Stimulated activated CD4-positive, alpha-beta T cell treated with anti-CD3 and anti-CD28 coated beads, Interleukin-1b, Interleukin-23, amount 100 ng/mL, for 1 hour (primary cell): ENCODE measurements at places on chromosomes 11 and 22.

DNA sequence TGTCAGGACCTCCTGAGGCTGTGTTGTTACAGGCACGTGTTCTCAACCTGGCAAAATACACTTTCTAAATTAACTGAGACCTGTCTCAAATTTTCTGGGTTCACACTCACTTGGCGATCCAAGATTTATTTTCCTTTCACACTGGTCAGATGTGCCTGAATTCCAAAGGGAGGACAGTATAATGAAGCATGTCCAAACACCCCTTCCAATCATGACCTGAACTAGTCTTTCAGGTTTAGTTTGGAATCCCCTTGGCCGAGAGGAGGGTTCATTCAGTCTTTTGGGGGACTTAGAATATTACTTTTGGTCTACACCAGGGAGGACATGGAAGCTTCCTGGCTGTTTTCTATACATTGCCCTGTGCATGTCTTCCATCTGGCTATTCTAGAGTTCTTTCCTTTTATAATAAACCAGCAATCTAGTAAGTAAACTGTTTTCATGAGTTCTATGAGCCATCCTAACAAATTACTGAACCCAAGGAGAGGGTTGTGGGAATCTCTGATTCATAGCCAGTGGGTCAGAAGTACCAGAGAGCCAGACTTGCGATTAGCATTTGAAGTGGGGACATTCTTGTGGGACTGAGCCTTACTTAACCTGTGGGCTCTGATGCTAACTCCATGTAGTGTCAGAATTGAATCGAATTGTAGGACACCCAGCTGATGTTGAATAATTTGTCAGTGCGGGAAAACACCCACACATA lies 14.8 kb upstream of the TMEM216 start:
- DNase-seq = no peak

DNA sequence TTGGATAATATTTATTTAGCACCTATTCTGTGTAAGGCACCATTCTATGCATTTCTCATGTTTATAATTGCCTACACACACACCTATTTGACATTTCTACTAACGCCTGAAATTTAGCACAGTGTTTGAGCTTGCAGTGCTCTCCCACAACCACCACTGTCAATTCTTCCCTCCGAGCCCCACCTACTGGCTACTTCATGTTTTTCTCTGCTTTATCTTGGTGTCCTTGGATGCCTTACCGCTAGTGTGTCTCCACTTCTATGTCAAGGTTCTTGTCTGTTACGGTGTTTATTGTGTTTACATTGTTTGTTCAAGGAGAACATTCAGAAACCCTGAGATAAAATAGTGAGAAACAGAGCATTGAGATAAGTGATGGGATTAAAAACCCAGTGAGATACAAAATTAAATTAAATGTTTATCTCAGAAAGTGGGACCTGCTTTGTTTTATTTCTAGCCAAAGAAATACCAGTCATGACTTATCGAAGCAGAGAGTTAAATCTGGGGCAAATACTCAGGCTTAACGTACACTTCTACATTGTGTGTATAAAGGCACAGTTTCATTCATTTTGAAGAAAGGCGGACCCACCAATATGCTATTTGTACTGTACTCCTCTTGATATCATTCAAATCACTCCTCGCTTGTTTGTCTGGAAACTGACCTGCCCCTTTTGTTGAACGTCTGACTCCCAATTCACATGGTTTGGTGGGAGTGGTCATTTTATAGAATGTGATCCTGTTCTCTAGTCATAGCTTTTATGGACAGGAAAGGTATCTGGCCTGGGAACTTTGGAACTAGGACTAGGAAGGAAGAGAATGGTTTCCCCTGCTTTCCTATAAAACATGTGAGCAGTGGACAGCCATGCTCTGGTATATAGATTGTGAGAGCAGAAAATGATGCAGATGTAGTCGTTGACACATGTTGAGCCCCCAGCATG lies 39.2 kb upstream of the SLC36A4 start:
- no peak for DNase-seq

GRCh38 chr11:111391328-111392124 lies 12.5 kb upstream of the POU2AF1 start:
- DNase-seq = no peak

- DNase-seq = no peak
Observed at GRCh38 chr11:111886844-111887243, 7.5 kb downstream of the CFAP68 start.

GRCh38 chr11:94880216-94880615 lies 93.1 kb downstream of the CWC15 start:
- no peak for DNase-seq

- no peak for DNase-seq
Observed at GRCh38 chr22:19126309-19127273, 4.4 kb upstream of the DGCR2 start.

DNA sequence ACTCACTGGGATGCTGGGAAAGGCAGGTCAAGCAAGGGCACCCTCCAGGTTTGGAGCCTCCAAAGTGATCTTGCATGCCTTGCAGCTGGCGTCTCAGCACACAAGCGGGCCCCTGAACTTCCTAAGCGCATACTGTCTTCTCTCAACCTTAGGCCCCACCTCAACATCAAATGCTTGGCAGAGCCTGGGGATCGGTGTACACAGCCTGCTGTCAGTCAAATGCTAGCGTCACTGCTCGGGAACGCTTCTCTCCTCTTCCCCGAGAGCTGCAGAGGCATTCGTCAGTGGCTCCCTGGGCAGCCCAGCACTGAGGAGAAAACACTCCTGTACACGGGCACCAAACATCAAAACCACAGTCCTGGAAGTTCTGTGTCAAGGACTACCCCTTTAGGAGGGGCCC lies 124.9 kb downstream of the C11orf58 start:
- DNase-seq = no peak

- DNase-seq = no peak
Observed at GRCh38 chr22:35721960-35722359, 4.3 kb downstream of the APOL5 start.

- DNase-seq = no peak
Observed at GRCh38 chr11:47617417-47617809, 23.2 kb upstream of the C1QTNF4 start.

GRCh38 chr11:64089027-64089360 lies 53.3 kb downstream of the FLRT1 start:
- DNase-seq = no peak

GRCh38 chr22:35631597-35631996 lies 14.5 kb upstream of the MB start:
- DNase-seq = no peak

GRCh38 chr22:36587289-36588154 lies 58.6 kb upstream of the EIF3D start:
- DNase-seq = no peak

- no peak for DNase-seq
Observed at GRCh38 chr22:42313804-42314581, 43.5 kb upstream of the TCF20 start.

DNA sequence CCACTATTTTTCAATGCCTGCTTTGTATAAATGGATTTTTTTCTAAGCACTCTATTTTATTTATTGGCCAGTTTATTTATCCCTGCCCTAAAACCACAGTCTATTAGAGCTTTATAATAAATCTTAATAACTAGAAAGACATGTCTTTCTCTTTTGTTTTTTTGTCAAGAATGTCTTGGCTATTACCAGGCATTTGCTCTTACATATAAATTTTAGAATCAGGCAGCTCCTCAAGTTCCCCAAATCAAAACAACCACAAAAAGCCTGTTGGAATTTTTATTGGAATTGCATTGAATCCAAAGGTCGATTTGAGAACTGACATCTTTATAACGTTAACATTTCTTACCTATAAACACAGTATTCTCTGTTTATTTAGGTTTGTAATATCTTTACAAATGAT lies 85.8 kb upstream of the SC5D start:
- DNase-seq = no peak

- no peak for DNase-seq
Observed at GRCh38 chr22:20392983-20393704, 807 bp upstream of the ZNF74 start.

- DNase-seq = no peak
Observed at GRCh38 chr22:22061085-22062077, 78.8 kb upstream of the TOP3B start.

DNA sequence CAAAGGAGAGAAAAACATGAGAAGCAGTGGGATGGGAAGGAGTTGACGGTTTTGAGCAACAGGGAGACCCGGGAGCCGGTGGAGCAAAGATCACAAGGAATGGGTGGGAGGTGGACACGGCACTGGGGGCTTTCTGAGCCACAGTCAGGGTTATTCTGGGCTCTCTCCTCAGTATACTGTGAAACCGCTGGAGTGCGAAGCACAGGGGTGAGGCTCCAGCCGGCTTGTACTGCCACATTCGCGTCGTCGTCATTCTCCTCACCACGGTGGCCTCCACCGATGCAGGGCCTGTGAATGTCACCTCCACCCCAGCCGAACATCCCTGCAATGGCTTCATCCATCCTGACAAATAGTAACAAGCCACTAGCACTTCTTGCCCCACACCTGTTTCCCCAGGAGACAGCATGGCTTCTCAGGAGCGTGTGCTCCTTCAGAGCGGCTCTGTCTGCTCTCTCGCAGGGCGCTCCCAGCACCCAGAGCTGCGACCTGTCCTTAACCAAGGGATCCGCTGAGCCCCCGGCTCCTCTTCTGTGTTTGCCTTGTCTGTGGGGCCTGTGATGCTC lies 1165.3 kb downstream of the TBC1D22A start:
- no peak for DNase-seq

DNA sequence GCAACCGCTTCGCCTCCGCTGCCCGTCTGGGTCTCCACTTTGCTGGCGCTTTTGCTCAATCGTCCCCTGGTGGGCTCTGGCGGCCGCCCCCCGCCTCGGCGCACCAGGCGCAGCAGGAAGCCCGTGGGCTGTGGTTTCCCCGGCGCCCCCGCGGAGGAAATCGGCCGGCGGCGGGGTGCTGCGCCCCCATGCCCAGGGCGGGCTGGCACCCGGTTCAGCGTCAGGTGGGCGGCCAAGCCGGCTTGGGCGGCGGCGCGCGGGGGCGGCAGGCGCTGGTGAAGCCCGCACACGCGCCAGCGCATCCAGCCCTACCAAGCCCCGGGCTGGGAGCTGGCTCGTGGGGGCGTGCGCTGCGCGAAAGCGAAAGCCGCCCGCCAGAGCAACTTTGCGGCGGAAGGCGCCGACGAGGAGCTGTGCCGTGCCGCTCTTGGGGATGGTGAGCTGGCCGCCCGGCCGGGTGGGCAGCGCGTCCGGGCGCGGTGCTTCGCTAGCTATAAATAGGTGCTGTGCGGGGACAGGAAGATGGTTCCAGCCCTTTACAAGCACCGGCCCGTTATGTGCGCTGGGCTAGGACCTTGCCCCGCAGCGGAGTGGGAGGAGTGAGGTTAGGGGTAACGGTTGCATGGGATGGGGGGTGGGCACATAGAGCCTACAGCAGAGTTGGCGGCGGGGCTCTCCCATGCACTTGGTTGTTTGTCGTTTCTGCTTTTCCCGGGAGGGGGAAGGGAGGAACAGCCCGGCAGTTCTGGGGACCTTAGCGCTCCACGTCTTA lies 25.0 kb upstream of the SUSD2 start:
- DNase-seq = no peak

DNA sequence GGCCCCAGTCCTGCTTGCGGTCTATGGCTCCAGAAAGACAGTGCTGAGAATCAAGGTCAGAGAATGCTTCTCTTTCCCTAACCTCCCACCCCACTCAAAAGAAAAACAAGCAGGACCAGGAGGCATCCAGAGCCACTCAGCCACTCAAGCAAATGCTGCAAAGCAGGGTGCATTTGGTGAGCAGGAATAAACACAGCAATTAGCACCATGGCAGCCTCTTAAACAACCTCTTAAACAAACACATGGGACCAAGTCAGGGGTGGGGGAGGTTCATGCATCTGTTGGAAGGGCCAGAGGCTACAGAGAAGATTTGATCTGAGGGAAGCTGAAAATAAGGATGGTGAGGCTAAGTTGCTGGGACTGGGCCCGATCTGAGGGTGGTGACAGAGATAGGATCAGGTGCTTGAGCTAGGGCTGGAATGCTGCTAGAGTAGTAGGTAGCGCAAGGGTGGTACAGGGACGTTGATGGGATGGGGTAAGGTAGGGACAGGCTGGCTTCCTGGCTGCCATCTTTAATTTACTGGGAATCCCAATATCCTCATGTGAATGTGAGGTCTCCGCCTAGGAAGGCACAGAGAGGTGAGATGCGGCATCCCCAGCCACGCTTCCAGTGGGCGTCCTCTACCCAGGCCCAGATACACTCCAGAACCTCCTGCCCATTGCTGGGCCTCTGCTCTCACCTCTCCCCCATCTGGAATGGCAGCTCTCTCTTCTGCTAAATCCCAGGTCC lies 26.6 kb upstream of the LMO1 start:
- no peak for DNase-seq

DNA sequence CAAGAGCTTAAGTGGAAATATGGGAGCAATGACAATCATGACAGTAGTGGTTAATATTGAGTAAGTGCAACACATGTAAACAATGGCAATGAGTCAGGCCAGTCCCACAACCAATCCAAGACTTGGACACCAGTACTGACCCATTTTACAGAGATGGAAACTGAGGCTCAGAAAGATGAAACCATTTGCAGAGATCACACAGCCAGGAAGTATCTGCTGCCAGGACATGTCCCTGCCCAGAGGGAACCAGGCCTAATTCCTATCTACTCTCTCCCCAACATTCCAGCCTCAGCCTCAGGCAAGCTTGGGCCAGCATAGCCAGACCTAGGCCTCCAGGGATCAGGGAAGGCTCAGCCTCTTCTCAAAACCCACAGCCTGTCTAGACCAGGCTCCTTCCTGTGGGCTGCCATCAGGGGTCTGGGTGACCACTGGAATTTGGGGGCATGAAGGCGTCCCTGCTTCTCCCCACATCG lies 395.1 kb downstream of the MN1 start:
- no peak for DNase-seq

DNA sequence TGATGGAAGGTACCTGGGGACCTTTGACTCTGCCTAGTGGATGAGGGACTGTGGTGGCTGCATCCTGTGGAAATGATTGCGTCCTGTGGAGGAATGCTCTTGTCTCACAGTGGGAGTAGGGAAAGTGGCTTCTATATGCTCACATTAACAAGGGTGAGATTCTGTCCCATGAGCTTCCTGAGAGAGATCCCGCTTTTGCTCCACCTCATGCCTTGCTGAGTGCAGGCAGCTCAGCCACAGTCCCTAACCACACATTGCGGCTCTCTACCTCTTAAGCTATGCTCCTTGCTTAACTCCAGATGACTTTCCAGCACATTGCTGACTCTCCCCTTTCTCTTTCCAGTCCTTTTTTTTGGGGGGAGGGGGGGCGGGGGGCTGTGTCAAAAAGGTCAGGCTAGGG lies 45.0 kb downstream of the TEAD1 start:
- DNase-seq = no peak

DNA sequence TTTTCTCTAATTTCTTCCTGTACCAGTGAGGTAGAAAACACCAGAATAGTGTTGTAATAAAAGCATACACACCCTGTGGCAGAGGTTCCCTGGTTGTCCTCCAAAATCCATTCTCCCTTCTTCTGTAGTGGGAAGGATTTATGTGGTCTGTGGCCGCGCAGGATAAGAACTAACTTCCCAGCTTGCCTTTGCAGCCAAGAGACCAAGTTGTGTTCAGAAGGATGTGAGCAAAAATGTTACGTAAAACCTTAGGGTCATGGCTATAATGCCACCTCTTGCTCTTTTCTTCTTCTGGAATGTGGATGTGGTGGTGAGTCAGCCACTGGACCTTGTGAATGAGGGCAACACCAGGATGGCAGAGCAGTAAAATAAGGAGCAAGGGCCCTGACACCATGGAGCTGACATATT lies 28.4 kb downstream of the CCDC90B start:
- DNase-seq = no peak

GRCh38 chr22:32665676-32666075 lies 135.8 kb upstream of the TIMP3 start:
- no peak for DNase-seq

- DNase-seq = no peak
Observed at GRCh38 chr11:119745112-119745511, 16.1 kb upstream of the NECTIN1 start.
